ENCODE measurements at places on chromosomes 16 and 17.

- no peak for DNase-seq
Measured at GRCh38 chr16:49839017-49839825, 16.7 kb downstream of the ZNF423 start.

DNA sequence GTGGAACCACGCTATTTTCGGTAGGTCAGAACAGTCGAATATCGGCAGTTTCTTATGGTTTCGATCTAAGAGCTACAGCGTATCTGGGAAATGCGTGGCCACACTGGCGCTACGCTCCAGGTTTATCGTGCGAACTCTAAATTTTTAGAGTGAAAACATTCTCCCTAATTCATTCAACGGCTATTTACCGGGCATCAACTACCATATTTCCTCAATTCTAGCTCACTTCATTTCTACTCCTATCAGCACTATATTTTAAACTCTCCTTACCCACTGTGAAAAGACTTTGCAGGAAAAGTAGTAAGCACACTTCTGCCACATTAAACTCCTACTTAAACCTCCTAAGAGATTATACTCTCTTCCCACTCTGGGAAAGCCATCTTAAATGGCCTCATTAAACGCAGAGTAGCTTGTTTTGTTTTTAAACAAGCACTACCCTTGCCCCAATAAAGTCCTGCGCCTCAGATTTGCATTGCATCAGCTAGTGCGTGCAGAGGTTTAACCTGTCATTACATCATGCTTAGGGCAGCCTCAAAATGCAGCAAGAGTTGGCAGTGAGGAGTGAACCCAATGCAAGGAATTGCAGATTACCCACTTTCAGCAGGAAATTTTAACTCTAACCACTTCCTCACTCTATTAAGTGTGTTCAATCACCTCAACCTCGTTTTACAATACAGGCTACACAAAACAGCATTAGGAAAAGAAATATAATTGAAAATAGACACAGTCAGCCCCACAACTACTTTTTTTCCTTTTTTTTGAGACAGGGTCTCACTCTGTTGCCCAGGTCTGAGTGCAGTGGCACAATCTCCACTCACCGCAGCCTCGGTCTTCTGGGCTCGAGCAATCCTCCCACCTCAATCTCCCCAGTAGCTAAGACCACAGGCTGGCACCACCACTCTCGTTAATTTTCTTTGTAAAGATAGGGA lies 18.8 kb downstream of the SIAH1 start:
- peak; percentile 42 for DNase-seq

- peak; percentile 38 for DNase-seq
Measured at GRCh38 chr17:1059131-1059795, 62.3 kb downstream of the TIMM22 start.

DNA sequence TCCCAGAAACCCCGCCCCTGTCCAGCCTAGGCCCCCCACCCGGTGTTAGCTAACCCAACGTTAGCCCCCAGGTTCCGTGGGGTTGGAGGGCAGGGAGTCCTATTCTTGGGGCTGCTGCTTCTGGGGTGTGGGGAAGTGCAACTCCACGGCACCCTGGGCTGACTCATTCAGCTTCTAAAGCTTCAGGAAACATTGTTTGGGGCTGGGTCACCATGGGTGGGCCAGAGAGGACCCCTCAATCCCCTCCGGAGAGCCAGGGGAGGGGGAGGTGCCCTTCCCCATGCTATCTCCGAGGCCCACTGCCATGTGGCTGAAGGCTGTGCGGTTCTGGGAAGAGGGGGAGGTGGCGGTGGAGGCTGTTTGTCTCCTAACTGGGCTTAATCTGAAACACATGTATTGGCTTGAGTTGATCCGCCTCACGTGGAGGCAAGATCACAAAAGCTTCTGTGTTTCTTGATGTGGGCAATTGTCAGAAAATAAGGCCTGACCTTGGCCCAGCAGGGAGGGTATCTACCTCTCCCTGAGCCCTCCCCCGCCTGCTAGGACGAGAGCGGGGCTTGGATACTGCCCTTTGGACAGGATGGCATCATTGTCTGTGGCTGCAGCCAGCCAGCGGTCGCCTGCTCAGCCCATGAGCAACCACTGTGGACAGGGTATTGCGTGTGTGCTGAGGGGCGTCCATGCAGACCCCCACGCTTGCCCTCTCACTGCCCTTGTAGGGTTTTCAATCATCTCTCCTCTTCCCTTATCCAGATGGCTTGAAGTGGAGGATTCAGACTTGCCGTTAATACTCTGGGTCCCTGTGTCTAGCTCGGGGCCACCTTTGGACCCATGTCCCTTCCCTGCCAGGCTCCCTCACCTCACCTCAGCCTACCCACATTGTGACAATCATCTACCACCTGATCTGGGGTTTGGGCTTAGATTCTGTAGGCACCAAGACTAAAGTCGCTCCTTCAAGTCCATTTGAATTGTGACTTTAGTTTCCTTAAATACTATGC lies 1.3 kb downstream of the SERPINF1 start:
- peak; percentile 90 for DNase-seq

- peak; percentile 1 for DNase-seq
Measured at GRCh38 chr17:73586921-73587602, 57.2 kb downstream of the SDK2 start.

GRCh38 chr17:35084987-35085386 lies 21.5 kb upstream of the RFFL start:
- no peak for DNase-seq

GRCh38 chr16:57977418-57978069 lies 6.6 kb upstream of the CNGB1 start:
- DNase-seq = no peak

- DNase-seq = no peak
Measured at GRCh38 chr17:72296456-72296855, 175.6 kb downstream of the SOX9 start.

DNA sequence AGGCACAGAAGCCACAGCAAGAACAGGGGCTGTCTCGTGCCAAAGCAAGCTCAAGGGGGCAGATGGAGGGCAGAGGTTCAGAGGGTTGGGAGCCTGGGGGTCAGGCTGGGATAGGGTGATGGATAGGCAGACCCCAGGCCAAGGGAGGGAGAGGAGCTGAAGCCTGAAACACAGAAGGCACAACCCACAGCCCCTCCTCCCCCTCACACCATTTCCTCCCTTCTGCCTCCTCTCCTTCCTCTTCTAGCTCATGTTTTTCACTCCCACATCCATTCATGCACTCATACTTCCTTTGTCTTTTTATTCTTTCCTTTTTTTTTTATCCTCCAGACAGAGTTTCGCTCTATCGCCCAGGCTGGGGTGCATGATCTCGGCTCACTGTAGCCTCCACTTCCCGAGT lies 61.1 kb downstream of the SOCS1 start:
- no peak for DNase-seq

GRCh38 chr17:3722716-3723115 lies 987 bp upstream of the HASPIN start:
- no peak for DNase-seq

- DNase-seq = no peak
Measured at GRCh38 chr17:74592087-74592990, at the start of gene CD300LD. TSS of gene CD300LD (minus strand) at chr17:74592283. CDS start at chr17:74592202, 81 bp downstream.

- DNase-seq = no peak
Measured at GRCh38 chr16:14241631-14242030, 170.5 kb downstream of the MRTFB start.

DNA sequence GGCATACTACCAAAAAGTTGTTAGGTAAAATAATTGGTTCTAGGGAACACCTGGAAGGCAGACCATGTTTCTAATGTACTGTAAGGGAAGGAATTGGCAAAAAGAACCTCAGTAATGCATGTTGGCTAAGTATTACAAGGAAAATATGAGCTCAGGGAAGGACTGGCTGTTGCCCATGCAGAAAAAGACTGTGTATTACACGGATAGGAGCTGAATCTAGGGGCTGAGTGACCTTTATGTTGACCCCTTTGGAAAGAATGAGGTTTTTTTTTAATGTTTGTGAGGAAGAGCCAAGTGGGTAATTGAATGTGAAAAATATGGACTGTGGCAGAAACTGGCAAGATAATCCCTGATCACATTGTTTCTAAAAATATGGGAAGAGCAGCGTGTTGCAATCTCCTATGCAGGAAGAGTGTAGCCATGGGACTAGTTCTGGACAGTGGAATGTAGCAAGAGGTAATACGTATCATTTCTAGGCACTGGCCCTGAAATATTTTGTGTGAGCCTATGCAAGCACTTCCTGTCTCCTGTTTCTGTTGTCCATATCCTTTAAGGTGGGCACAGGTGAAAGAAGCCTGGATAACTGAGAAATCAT lies 95.1 kb upstream of the CNTNAP4 start:
- no peak for DNase-seq

DNA sequence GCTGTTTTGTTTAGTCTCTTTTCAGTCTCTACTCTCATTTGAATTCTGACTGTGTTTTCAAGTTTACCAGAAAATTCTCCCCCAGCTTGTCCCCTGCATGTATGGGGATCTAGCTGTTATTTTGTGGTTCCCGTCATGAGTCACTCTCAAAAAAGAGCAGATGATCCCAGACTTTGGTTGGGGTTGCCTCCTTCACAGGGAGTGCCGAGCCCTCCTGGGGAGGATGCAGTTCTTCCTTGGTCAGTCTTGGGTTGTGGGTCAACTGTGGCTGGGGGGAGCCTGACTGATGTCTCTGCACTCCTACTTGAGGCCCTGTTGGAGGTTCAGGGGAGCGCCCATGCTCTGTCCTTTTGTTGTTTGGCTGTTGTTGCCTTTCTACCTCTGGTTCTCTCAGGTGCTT lies 37.7 kb downstream of the EPN2 start:
- DNase-seq = peak; percentile 60

DNA sequence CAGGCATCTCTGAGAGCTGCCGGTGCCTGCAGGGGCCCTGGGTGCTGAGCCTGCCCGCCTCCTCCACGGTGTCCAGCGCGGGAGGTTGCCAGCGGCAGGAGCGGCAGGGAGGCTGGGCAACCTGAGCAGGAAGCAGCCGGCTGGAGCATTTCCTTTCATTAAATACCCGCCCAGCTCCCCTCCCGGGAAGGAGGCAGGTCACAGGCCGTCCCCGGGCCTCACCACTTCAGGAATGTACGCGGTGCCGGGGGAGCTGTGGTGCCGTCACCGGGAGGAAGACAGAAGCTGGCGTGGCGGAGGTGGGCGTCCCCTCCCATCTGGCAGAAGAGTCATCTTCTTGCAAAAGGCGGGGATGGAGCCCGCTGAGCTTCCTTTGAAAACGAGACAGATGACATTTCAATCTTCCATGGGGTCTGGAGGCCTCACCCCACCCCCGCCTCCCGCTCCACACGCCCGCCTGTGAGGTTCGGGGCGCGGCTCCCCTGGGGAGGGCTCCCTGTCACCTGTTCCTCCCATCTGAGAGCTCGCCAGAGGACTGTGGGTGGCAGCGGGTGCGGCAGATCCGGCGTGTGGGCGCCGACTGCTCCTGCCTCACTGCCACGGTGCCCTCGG lies 16.0 kb downstream of the SOX8 start:
- DNase-seq = peak; percentile 73

GRCh38 chr16:86449446-86450095 lies 60.8 kb upstream of the FOXF1 start:
- no peak for DNase-seq

GRCh38 chr17:38324772-38325171 lies 19.0 kb downstream of the GPR179 start:
- DNase-seq = no peak

- DNase-seq = no peak
Measured at GRCh38 chr16:50812046-50812445, 70.2 kb downstream of the CYLD start.

DNA sequence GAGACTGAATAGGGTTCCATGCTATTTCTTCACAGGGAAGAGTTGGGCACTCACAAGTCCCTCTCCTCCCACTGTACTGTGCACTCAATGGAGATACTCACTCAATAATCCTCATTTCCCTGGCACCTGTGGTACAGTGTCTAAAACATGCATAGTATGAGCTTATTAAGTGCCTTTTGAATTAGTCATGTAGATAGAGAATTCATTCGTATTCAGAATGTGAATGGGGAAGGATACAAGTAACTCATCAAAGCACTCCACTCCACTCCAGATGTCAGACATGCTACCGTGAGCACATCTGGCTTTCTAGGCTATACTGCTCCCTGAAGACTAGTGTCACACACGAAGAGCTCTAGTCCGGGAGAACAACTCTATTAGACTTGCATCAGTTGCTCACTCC lies 6.3 kb downstream of the C17orf75 start:
- DNase-seq = peak; percentile 24

- DNase-seq = no peak
Measured at GRCh38 chr17:64502021-64502420, 4.1 kb downstream of the DDX5 start.

DNA sequence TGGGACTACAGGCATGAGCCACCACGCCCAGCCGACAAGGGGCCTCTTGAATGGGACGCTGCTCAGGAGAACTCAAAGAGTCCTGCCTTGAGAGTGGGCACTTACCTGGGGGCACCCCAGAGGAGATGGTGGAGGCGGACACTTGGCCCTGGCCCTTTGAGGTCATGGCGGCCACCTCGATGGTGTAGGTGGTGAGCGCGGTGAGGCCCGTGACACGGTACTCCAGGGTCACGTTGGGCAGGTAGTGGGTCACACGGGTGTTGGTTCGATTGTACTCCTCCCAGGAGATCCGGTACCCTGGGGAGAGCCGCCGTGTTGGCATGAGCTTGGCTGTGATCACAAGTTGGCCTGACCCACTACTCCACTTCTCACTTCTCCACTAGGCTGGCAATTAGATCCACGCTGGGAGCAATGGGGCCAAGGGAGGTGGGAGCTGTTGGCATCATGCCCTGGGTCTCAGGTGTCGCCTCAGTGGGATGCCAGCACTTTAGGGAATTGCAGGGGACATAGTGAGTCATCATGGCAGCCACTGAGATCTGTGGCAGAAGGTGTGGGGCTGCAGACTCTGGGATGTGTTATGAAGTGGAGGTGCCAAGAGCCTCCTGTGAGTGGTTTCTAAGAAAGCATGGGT lies 89.2 kb upstream of the CDC42EP4 start:
- DNase-seq = no peak

DNA sequence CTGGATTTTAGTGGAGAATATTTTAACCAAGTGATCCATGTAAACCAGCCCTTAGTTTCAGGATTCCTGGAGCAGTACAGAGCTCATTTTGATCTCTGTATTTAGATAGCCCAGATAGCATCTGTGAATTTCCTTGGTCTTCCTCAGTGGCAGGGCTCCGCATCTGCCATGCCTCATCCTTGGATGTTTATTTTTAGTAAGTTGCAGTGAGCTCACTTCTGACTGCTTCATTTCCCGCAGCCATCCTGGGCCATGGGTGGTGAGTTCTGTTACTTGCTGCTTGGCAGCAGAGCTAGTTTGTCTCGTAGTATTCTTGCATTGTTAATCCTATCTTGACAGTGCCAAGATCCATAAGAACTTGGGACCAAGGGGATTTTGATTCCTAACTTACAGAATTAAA lies 33.7 kb downstream of the IST1 start:
- DNase-seq = peak; percentile 88
